T-helper 1 cell (primary cell): ENCODE measurements at places on chromosomes 3 and 15.

- peak; percentile 16 for DNase-seq
Observed at GRCh38 chr15:42921342-42921731, 759 bp upstream of the TTBK2 start.

DNA sequence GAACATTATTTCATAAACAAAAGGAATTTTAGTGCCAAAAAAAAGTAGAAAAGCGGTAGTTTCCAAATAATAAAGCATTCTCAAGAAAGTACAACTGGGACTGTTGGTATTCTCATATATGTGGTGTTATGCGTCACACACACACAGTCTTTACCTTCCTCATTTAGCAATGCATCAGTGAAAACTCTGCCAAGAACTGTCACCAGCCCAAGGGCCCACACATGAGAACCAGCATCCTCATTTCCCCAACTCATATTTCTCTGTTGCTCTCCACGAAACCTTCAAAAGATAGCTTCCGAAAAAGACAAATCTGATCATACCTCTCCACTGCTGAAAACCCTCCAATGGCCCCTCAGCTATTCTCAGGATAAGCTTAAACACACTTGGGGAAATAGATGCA, 150.7 kb downstream of the CADPS start:
- DNase-seq = no peak

GRCh38 chr3:102034639-102035451, 185.5 kb downstream of the NFKBIZ start:
- no peak for DNase-seq

GRCh38 chr3:61882253-61882652, 320.9 kb downstream of the PTPRG start:
- no peak for DNase-seq

GRCh38 chr15:63848879-63849551, 15.3 kb upstream of the HERC1 start:
- DNase-seq = no peak

GRCh38 chr3:55708921-55709320, 221.8 kb upstream of the WNT5A start:
- DNase-seq = no peak

DNA sequence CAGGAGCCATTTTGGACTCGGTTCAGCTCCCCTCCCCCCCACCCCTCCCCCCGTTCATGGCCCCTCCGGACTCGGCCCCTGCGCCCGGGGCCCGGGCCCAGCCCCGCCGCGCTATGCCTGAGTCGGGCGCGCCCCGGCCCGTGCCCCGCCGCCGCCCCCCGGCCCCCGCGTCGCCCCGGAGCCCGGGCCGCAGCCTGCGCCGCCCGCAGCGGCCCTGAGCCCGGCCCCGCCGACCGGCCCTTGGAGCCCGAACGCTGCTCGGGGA, 155 bp downstream of the ACVR2B start:
- DNase-seq = no peak

DNA sequence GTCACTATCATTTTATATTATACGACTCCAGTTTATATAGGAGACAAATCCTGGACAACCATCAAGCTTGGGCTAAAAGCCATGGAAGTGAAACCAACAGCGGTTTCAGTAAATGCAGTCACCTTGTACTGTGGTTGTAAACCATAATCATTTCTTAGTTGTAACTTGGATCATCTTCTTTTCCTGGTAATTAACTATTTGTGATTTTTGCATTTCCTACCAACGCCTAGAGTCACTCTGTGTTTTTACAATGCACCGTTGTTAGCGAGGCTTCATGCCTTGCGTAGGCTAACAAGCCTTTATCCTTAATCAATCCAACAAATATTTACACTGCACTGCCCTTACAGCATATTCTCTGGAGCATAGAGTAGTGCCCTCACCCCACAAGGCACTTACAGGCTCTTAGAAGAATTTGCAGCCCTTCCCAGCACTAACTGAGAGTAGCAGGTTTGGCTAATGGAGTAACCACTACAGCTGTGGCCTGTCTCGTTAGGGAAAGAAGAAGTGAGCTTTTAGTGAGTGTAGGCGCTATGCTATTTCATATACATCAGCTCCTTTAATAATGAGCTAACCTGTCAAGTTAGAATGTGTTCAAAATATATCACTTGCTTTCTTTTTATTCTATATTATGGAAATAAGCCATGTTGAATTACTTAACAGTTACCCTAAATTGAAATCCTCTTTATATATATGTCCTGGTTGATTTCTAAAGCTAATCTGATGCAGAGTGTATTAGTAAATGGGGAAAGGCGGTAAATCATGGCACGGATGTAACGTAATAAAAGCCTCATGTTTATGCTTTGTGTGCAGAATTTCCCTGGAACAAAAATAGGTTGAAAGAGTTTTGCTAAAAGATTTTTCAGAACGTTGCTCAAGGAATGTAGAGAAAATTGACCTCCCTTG, 62.8 kb downstream of the ABHD2 start:
- no peak for DNase-seq

DNA sequence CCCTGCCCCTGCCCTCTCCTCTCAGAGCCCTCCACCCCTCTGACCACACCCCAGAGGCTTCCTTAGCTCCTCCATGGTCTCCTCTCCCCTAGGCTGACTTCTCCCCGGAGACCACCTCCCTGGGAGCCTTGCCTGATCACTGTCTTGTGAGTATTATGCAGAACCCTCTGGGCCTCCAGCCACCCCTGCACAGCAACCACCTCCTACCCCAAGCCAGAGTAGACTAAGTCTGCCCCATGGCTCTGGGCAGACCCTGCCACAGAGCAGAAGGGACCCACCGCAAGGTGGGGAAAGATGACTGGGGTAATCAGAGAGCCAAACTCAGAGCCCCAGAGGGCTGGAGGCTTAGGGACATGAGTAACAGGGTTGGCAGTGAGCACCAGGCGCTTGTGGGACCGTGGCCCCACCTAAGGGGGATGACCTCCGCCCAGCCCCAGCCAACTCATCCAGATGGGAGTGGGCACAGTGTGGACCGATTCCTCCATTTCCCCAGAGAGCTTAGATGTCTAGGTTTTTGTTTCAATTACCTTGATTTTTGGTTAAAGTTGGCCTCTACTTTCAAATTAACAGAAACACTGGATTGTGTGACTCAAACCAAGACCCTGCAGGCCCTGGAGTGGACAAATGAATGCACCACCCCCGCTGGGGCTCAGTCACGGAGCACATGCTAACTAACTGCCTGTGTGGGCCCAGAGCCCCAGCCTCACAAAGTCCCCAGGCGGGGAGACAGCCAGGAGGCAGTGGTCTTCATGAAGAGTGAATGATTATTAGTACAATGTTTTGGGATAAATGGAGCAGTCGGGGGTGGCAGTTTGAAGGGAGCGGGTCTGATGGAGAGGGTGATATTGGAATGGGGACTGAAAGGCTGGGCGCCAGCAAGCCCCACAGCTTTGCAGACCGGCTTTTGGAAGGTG, 119.4 kb upstream of the PRR20G start:
- DNase-seq = no peak

GRCh38 chr3:31925271-31925630, 55.8 kb downstream of the OSBPL10 start:
- no peak for DNase-seq

- no peak for DNase-seq
Observed at GRCh38 chr3:172174513-172175253, 135.3 kb downstream of the FNDC3B start.

- no peak for DNase-seq
Observed at GRCh38 chr15:38879909-38880471, 315.4 kb upstream of the RASGRP1 start.

GRCh38 chr3:94092086-94092485, 29.2 kb downstream of the NSUN3 start:
- DNase-seq = no peak

- peak; percentile 54 for DNase-seq
Observed at GRCh38 chr3:114213627-114214541, 23.5 kb downstream of the ZNF80 start.

DNA sequence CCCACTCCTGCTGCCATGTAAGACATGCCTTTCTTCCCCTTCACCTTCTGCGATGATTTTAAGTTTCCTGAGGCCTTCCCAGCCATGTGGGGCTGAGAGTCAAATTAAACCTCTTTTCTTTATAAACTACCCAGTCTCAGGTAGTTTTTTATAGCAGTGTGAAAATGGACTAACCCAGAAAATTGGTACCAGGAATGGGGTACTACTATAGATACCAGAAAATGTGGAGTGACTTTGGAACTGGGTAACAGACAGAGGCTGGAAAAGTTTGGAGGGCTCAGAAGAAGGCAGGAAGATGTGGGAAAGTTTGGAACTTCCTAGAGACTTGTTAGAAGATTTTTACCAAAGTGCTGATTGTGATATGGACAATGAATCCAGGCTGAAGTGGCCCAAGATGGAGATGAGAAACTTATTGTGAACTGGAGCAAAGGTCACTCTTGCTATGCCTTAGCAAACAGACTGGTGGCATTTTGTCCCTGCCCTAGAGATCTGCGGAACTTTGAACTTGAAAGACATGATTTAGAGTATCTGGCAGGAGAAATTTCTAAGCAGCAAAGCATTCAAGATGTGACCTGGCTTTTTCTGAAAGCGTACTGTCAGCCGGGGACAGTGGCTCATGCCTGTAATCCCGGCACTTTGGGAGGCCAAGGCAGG, 52.7 kb downstream of the TMCC1 start:
- no peak for DNase-seq

- DNase-seq = no peak
Observed at GRCh38 chr3:73586628-73587027, 38.1 kb downstream of the PDZRN3 start.

DNA sequence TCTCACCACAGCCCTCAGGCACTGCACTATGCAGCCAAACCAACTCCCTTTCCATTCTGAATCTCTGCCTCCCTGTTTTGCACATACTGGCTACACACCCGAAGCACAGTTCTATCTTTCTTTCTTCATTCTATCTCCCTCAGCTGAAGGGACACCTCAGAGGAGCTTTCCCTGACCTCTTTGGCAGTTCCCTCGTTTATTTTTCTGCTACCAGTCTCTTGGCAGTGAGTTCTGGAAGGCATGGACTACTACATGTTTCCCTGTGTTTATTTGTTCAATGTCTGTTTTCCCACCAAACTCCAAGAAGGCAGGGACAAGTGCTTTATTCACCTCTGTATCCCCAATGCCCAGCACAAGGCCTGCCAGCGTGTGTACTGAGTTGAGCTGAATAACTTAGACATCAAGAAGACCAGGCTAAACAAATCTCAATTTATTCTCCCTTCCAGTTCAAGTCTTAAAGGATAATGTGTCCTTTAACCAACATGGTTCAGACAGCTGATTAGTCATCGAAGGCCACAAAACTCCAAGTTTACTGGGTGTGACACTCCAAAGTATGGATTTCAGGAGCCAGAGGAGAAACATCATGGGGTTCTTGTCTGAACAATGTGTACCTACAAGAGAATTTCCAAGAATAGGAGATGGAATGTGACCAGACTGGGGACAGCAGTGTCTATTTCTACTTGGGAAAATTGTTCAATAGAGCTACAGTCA, 260.1 kb upstream of the CTNNB1 start:
- DNase-seq = no peak

GRCh38 chr3:197504229-197504628, 51.5 kb downstream of the BDH1 start:
- DNase-seq = no peak

DNA sequence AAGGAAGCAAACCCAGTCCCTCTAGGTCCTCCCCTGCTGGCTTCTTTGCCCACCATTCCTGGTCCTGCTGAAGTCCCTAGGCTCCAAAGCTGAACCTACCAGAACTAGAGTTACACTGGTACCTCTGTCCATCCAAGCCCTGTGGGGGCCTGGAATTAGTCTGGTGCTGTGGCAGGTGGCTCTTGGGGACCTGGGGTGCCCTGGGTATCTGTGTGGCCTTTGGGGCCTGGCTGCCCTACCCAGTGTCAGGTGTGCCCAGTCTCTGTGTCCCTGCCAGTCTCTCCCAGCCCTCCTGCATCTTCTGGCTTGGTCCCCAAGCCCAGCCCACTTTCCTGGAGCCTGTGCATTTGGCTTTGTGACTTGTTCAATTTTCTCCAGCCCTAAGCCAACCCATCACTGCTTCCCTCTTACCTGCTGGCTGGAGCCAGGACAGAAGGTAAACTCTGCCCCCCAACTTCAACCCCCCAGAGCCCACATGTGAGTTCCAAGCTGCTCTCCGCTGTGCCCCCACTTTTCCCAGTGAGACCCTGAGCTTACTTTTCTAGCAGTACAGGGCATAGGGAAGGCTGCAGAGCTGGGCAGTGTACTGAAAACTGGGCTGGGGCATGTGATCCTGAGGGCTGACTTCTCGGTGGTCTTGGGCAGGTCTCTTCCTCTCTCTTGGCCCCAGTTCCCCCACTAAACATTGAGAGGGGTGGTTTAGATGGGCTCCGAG, 28.3 kb upstream of the HHATL start:
- DNase-seq = no peak

GRCh38 chr15:70704731-70705130, 58.6 kb downstream of the UACA start:
- DNase-seq = no peak

GRCh38 chr15:25469377-25469776, 30.6 kb upstream of the UBE3A start:
- DNase-seq = no peak

DNA sequence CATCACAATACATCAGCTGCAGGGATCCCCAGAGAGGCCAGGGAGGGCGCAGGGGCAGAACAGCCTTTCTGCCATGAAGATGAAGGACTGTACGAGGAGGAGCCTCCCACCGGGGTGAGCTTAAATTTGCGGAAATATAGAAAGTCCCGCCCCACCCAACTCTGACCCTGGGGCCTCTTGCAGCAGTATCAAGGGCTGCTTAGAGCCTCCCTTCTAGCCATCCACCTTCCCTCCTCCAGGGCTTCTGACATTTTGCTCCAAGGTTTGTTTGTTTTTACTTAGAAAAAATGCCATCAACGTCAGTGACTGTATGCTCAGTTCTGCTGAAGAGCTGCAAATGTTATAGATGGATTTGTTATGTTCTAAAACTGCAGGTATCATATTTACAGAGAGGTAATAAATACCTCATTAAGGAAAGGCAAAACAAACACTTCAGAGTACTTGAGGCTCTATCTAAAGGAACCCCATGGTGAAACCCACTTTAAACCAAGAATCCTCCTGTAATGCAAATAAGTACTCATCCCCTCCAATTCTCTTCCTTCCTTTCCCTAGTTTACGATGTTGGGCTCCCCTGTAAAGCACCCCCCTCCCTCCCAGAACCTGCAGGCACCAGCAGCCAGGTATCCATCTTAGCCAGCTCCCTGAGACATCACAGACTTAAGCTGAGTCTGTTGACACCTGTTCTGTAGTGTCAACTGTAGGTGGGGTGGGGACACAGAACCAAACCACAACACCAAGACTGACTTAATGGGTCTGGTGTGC, 30.5 kb downstream of the RFTN1 start:
- DNase-seq = peak; percentile 49

- DNase-seq = no peak
Observed at GRCh38 chr15:34481370-34481769, 43.8 kb upstream of the GOLGA8A start.

GRCh38 chr3:28326458-28326926, 22.0 kb upstream of the ZCWPW2 start:
- DNase-seq = no peak

- DNase-seq = no peak
Observed at GRCh38 chr15:76155731-76156130, 95.9 kb downstream of the TMEM266 start.

- DNase-seq = peak; percentile 38
Observed at GRCh38 chr3:39101022-39101689, 6.3 kb downstream of the GORASP1 start.
